CD4-positive, alpha-beta T cell treated with Interferon gamma for 1 hour (primary cell): ENCODE measurements at places on chromosomes 7 and 10.

- DNase-seq: no peak
Observed at GRCh38 chr7:148185041-148185440, 405.5 kb upstream of the C7orf33 start.

- DNase-seq: no peak
Observed at GRCh38 chr7:64619705-64620104, 46.2 kb upstream of the ZNF107 start.

DNA sequence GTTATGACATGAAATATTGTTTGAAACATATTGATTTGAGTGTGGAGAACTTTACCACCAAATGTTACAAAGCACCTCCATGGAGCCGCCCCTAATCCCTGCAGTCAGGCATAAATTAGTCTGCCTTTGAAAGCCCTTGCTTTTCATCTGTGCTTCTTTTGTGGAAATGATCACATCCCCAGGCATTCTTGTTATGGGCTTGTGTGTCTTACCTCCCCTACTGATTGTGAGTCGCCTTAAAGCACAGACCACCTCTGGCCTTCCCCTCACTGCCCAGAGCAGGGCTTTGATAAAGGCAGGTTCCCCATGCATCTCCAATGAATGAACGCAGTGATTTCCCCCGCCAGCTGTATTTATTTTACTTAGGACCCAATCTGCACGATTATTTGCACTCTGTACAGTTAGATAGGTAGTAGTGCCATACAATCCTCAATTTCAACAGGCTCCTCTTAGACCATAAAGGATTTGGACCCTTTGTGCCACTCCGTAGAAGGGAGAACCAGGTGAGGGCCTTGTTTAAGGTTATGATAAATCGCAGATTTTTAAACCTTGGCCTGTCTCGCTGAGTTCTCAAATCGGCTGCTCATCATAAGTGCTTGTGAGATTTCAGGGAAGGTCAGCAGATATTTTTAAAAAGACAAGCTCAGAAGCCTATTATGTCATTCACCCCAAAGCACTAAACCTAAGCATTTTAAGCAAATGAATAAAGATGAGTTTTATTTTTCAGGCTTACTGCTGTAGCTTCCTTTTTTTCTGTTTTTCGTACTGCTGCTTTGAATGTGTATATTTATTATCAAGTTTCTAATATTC lies 107.8 kb downstream of the CUBN start:
- no peak for DNase-seq

DNA sequence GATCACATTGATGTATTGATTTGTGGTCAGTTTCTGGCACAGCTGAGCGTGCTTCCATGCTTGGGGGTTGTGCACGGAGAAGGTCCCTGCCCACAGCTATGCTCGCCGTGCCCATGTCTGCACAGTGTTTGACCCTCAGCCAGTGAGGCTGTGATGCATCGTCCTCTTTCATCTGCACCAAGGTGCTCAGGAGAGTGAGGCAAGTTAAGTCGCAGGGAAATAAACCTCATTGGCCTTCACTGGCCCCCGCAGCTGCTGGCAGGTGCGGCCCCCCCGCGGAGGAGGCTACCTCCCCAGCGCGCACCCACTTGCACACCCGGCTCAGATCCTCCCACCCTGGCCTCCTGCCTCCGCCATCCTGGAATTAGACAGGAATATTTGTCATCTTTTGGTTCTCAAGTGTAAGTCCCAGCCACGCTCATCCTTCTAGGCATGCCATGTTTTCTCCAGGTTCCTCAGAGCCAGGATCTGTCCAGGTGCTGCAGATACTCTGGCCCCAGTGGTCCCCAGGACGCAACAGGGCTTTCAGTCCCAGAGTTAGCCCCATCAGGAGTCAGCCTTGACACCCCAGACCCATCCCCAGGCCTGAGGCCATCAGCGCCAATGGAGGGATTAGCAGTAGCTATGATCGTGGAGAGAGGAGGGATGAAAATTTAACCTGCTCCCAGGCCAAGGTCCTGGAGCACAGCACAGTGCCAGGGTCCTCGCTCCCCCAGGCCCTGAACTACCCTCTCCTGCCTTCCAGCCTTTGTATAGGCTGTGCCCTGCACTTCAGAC lies 93.7 kb downstream of the OAT start:
- no peak for DNase-seq

DNA sequence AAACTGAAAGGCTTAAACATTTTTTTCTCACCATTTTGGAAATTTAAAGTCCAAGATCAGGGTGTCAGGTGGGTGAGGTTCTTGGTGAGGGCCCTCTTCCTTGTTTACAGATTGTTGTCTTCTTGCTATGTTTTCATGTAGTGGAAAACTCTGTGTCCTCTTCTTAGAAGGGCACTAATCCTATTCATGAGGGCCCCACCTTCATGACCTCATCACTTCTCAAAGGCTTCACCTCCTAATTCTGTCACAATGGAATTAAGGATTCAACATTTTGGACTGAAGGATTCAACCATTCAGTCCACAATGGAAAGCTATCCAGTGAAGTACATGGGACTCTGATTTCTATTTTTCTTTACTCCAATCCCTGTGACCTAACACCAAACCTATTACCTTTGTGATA lies 27.3 kb downstream of the MACC1 start:
- no peak for DNase-seq

- no peak for DNase-seq
Observed at GRCh38 chr10:77647543-77648293, 10.1 kb upstream of the KCNMA1 start.

- no peak for DNase-seq
Observed at GRCh38 chr10:49518566-49518965, 20.4 kb downstream of the ERCC6 start.
